Activated CD8-positive, alpha-beta T cell treated with anti-CD3 and anti-CD28 coated beads for 36 hours (primary cell): ENCODE measurements at places on chromosomes 16 and 17. TPM values are rescaled to one million over a fixed set of nuclear protein-coding genes. Genes with fewer than 3 reads are reported as not detected.

GRCh38 chr17:73969956-73970355 is 233.5 kb upstream of the RPL38 start:
- no peaks in the 10 kb centered on the region for H3K4me1 ChIP-seq
- no peak for DNase-seq
- H3K4me3 ChIP-seq = no peak overlapping the region
- peaks cover 14% of the 10 kb centered on the region for H3K27me3 ChIP-seq
- H3K36me3 ChIP-seq = no peaks in the 10 kb centered on the region
- no peak overlapping the region for H3K27ac ChIP-seq

GRCh38 chr17:73231395-73231794 is 30.3 kb downstream of the CPSF4L start:
- H3K27ac ChIP-seq = peak overlapping the region; percentile 97
- peak overlapping the region; percentile 93 for H3K4me3 ChIP-seq
- H3K27me3 ChIP-seq = no peaks in the 10 kb centered on the region
- H3K4me1 ChIP-seq = peaks cover 58% of the 10 kb centered on the region
- DNase-seq = peak; percentile 8

- no peaks in the 10 kb centered on the region for H3K36me3 ChIP-seq
- no peak overlapping the region for H3K27ac ChIP-seq
- H3K4me1 ChIP-seq = no peaks in the 10 kb centered on the region
These were observed 15.3 kb upstream of the RPTOR start for GRCh38 chr17:80529104-80529903.

- H3K4me3 ChIP-seq = no peak overlapping the region
- H3K27me3 ChIP-seq = peaks cover 8% of the 10 kb centered on the region
- peaks cover 32% of the 10 kb centered on the region for H3K4me1 ChIP-seq
- DNase-seq = no peak
These were observed 4.1 kb downstream of the RASD1 start for GRCh38 chr17:17492085-17492484.

DNA sequence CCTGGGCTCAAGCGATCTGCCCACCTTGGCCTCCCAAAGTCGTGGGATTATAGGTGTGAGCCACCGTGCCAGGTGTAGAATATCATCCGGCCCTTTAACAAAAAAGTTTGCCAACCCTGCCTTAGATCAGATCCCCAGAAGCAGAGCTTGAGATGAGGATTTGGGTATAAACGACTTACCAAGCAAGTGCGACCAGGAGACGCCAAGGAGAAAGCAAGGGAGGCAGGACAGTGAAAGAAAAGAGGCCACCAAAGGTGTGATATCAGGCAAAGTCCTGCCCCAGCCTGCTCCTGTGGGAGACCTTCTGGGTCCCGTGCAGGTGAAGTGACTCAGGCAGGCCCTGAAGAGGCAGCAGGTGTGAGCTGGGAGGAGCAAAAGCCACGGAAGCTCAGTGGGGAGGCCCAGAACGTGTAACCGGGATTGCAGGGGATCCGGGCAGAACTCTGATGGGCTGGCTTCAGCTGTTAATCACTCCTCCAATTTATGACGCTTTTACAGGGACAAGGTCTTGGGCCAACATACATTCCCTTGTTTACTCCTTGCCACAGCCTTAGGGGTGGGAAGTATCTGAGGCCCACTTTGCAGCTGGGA is 14.1 kb upstream of the CALB2 start:
- no peak overlapping the region for H3K27ac ChIP-seq
- DNase-seq = no peak
- H3K4me1 ChIP-seq = no peaks in the 10 kb centered on the region
- no peaks in the 10 kb centered on the region for H3K36me3 ChIP-seq
- H3K27me3 ChIP-seq = peaks cover 7% of the 10 kb centered on the region

DNA sequence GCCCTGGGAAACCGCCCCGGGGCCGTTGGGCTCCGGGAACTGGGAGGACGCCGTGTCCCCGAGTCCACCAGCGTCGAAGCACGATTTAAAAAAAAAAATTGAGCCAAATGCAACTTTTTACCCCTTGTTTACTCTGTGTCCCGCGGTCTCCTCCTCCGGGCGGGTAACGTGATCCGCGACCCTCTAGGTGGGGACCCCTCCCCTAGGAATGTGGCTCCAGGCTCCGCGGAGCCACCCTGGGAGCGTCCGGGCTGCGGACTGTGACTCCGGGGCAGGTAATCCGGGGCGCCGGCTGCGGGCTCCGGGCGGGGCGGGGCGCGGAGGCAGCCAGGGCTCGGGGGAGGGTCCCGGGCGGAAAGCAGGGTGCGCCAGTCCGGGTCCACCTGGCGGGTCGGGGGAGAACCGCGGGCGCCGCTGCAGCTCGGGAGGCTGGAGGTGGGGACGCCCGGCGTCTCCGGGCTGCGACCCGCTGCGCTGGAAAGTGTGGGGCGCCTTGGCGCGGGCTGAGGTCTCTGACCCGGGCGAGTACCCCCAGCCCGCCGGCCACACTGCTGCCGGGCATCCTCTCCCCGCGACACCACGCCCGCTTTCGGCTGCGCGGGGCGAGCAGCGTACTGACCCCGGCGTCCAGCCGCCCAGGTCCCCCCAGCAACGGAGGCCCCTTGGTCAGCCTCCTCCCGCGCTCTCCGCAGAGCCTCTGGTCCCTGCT is 852 bp upstream of the HELZ start:
- peak overlapping the region; percentile 68 for H3K27ac ChIP-seq
- H3K36me3 ChIP-seq = peaks cover 15% of the 10 kb centered on the region
- H3K4me1 ChIP-seq = peaks cover 39% of the 10 kb centered on the region
- DNase-seq = peak; percentile 52
- H3K27me3 ChIP-seq = peaks cover 5% of the 10 kb centered on the region
- H3K4me3 ChIP-seq = peak overlapping the region; percentile 75

GRCh38 chr17:34260861-34261260 is 5.8 kb downstream of the CCL2 start:
- H3K27ac ChIP-seq = no peak overlapping the region
- H3K4me1 ChIP-seq = no peaks in the 10 kb centered on the region
- H3K36me3 ChIP-seq = no peaks in the 10 kb centered on the region
- DNase-seq = no peak
- H3K4me3 ChIP-seq = no peak overlapping the region

Gene OR2C1
- total RNA-seq = not detected

Gene QPRT
- 9.3 TPM for total RNA-seq

Gene CCL15
- total RNA-seq = not detected
